ENCODE measurements at places on chromosomes 1 and 21.

GRCh38 chr1:203214871-203215270 is 14.6 kb downstream of the CHIT1 start:
- no peak for DNase-seq

GRCh38 chr1:226958300-226958699 is 18.2 kb downstream of the COQ8A start:
- DNase-seq, result no peak

DNA sequence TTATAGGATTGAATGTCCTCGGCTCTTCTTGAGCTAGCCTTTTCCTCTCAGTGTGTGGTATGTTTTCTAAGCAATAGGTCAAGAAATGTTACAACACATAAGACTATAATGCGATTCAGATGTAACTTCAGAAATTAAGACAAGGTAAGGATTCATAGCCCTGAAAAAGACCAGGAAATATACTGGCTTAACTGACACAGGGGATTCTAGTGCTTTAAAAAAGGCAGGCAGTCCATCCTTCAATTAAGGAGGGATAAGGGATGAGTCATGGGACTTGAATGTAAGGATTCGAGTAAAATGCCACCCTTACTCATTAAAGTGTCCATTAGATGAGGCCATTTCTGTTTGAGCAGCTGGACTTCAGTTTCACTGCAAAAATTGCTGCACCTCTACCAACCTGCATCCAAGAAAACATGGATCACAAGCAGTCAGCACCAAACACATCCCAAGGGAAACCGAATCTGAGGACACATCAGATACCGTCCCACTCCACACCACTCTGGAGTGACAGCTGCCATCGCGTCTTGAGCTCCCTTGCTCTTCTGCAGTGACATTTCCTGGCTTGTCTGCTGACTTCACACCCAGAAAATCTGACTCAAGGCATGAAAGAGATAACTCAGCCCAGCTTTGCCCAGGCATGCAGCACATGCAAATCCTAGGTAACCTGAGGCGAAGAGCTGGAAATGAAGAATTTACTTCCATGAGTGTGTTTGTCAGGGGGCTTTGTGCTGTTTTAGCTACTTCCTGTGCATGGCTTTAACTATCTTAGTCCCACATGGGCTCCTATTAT is 37.8 kb downstream of the NGF start:
- DNase-seq, result no peak

GRCh38 chr1:67939186-67939743 is 106.0 kb upstream of the GNG12 start:
- no peak for DNase-seq

- no peak for DNase-seq
These were observed 313.3 kb upstream of the VAMP3 start for GRCh38 chr1:7457811-7458210.

- no peak for DNase-seq
These were observed 90.8 kb downstream of the ZP4 start for GRCh38 chr1:237799762-237800474.

DNA sequence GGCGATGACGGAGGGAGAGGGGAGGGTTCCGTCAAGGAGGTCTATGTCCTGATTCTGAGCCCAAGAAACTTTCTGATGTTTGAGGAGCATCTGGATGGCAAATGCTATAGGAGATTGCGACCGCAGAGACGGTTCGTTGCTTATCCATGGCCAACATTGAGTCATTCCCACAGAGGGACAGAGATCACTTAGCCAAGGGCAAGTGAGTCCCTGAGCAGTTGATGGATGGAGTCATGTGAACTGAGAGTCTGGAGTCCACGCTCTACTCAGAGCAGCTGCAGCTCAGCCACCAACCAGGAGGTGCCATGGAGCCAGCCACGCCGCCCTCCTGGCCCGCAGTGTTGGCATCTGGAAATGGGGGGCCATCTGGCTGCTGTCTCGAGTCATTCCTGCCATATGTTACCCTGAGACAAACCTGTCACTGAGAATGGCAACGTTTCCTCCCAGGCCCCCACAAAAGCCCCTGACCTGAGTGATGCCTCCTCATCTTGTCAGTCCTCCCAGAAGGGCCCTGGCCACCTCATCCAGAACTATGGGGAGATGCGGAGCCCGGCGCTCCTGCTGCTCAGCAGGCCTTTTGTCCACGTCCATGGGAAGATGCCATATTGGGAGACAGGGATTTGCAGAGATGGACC is 58.6 kb downstream of the ATP5PO start:
- no peak for DNase-seq

DNA sequence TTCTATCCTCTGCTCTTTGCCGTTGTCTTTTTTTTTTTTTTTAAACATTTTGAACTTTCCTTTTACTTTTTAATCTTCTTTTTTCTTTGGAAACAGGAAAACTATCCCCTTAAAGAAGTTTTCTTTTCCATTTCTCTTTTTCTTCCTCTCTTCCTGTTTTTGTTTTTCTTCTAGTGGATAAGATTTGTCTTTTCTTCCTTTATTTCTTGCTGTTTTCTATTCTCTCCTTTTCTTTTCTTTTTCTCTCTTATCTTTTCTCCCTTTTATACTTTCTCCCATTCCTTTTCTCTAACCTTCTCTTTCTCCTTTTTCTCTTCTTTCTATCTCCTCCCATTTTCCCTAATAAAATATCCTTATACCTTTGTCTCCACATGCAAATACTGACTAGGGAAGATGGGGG is 46.2 kb downstream of the PEX14 start:
- DNase-seq, result no peak

GRCh38 chr1:237901299-237901934 is 10.7 kb upstream of the ZP4 start:
- DNase-seq, result no peak

GRCh38 chr1:57122031-57122430 is 156.2 kb upstream of the C8B start:
- DNase-seq, result no peak

- no peak for DNase-seq
These were observed 331.6 kb upstream of the DUSP10 start for GRCh38 chr1:222073307-222073995.

DNA sequence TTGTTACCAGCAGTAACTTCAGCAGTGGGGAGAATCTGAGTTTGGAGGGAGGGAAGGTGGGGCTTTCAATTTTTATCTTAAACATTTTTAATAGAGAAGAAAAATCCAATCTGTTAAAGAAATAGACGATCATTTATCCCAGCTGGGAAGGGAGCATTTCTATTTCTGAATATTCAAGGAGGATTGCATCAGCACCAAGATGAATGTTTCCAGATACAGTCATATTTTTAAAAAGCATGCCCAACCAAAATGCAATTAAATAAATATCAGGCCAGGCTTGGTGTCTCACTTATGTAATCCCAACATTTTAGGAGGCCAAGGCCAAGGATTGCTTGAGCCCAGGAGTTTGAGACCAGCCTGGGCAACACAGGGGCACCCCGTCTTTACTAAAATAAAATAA is 1.7 kb upstream of the ATP1A4 start:
- no peak for DNase-seq

- DNase-seq, result no peak
These were observed 62.9 kb downstream of the RIPK4 start for GRCh38 chr21:41703857-41704501.

- DNase-seq, result no peak
These were observed 150.1 kb upstream of the ZNF644 start for GRCh38 chr1:91171898-91172297.

- no peak for DNase-seq
These were observed 145.2 kb upstream of the ERG start for GRCh38 chr21:38643404-38644023.

GRCh38 chr1:167551362-167551761 is 2.2 kb downstream of the CREG1 start:
- DNase-seq, result no peak

DNA sequence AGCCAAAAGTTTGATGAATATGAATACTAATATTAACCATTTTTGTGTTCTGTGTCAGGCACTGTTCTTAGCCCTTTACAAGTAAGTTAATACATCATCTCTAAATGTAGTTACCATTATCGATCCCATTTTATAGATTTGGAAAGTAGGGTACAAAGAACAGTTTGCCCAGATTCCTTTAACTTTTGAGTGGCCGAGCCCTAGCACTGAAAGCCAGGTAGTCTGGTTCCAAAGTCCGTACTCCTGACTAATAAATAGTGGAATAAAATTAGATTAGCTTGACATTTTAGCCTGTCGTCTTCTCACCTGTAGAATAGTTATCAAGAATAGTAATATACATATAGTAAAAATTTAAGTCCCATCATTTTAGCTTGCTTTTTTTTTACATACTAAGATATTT is 70.6 kb downstream of the PTBP2 start:
- DNase-seq, result no peak

GRCh38 chr1:155466996-155467395 is 95.6 kb downstream of the ASH1L start:
- no peak for DNase-seq

DNA sequence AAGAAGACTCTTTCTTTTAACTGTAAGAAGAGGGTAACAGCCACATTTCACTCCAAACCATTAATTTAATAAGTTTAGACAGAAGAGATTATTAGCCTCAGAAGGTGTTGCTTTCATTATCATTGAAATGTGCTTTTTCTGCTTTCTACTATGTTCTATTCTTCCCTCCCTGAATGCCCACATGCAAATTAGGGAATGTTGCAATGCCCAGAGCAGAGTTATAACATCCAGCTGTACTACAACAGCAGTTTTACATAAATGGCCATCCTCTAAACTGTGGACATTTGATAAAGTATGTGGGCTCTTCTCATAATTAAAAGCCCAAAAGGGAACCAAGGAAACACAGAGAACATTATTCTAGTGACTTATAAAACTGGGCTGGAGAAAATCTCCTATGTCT is 82.2 kb upstream of the SOD1 start:
- no peak for DNase-seq

GRCh38 chr21:17081193-17081592 is 431.6 kb upstream of the CXADR start:
- no peak for DNase-seq

DNA sequence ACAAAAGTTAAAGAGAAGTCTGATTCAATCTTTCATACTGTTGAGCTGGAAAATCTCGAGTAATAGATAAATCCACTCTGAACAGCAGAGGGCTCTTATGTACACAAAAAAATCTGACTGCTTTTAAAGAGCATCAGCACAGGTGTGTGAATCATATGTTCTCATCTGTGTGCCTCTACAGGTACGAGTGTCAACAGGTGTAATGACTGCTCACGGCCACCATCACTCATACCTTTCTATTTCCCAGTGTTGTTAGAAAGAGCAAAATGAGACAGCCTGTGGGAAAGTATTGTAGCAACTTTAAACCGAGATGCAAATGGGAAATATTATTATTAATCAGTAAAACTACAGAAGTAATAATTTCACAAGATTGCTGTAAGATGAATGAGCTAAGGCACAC is 49.0 kb upstream of the SCAF4 start:
- no peak for DNase-seq

GRCh38 chr1:89273324-89273778 is 691 bp upstream of the GBP5 start:
- no peak for DNase-seq

- no peak for DNase-seq
These were observed 37.3 kb upstream of the HMGN1 start for GRCh38 chr21:39386194-39386593.

DNA sequence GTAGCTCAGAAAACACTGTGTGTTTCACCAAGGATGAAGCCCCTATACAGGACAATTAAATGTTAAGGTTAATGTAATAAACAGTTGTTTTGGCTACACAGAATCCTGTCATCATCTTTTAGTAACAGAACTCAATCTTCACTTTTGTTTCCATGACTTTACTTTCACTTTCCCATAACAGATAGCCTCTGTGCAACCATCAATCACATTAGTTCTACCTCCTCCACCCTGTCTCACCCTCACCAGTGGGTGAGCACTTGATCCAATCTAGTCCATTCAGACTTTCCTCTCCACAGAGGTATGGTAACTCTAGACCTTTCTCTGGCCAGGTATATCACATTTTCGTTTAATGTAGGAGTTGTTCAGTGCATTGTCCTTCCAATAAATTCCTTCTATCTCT is 1018.5 kb downstream of the ADGRL2 start:
- no peak for DNase-seq

DNA sequence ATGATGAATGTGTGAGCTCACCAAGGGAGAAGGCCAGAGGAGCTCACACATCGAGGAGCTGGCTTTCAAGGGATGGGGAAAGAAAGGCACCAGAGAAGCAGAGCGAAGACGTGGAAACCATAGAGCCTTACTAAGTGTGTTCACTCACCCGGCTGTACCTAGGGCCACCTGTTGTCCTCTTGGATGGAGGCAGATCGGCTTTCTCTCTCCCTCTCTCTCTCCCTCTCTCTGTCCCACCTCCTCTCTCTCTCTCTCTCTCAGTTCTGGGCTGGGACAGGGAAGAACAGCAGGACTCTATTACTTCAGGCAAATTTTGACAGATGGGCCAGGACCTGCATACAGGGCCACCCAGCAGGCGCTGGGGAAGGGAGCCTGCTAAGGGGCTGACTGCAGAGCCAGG is 64.8 kb downstream of the HIVEP3 start:
- DNase-seq, result no peak

Measured in activated gamma-delta T cell treated with Interleukin-2 at 50 U/mL for 16 hours (primary cell).